ENCODE measurements at places on chromosomes 5 and 9. TPM values are rescaled to one million over a fixed set of nuclear protein-coding genes. Genes with fewer than 3 reads are reported as not detected.

The TLX3 gene
- not detected for polyA plus RNA-seq

The ZFP62 gene
- 33.2 TPM for polyA plus RNA-seq

The PCDHGB2 gene
- polyA plus RNA-seq, result 0.87 TPM

The CPLANE1 gene
- polyA plus RNA-seq, result 2.4 TPM

The ANKRD20A1 gene
- 0.59 TPM for polyA plus RNA-seq

The ADGRV1 gene
- polyA plus RNA-seq, result 46.1 TPM

The CREBRF gene
- 2.0 TPM for polyA plus RNA-seq

The TPD52L3 gene
- not detected for polyA plus RNA-seq

The SOHLH1 gene
- polyA plus RNA-seq, result not detected

All from GM23338 (cell line).